ENCODE measurements at places on chromosomes 5 and 9.

GRCh38 chr5:149730620-149731331, 666 bp downstream of the PPARGC1B start:
- peak; percentile 88 for DNase-seq

GRCh38 chr9:88953381-88954029, 37.8 kb upstream of the S1PR3 start:
- no peak for DNase-seq

GRCh38 chr5:131953969-131954368, 8.5 kb upstream of the MEIKIN start:
- DNase-seq = no peak

DNA sequence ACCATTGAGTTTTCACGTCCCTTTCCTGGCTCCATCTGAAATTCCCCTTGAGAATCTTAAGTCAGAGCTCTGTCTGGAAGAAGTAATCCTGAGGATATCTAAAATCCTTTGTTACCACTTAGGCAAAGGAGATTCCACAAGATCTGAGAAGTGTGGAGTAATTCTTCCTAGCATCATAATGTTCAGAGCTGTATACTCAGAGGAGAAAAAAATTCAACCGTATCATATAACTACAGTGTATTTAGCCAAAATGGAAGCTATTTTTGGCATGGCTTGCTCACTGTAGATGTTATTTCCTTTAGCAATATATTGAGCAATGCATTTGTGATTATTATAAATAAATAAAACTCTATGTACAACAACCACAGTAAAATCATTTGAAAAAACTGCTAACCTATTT, 1858.4 kb downstream of the EFNA5 start:
- DNase-seq = no peak

DNA sequence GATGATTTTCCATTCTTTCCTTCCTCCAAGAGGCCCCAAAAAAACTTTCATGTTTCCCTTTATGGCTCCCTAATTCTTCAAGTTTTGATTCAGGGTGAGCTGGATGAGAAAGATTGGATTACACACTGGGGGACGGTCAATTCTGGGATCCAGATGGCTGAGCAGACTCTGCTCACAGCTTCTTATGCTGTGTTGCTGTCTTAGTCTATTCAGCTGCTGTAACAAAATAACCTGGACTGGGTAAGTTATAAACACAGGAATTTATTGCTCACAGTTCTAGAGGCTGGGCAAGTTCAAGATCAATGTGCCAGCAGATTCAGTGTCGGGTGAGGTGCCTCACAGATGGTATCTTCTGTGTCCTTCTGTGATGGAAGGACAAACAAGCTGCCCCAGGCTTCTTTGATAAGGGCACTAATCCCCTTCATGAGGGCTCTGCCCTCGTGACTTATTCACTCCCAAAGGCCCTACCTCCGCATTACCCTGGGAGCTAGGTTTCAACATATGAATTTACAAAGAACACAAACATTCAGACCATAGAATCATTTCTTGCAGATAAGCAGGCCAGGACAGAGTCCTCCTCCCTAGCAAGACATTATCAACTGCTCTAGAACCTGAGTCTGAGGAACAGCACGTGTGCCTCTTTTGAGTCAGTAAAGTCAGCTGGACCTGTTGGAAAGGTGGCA, 23.1 kb upstream of the SMAD5 start:
- DNase-seq = no peak

DNA sequence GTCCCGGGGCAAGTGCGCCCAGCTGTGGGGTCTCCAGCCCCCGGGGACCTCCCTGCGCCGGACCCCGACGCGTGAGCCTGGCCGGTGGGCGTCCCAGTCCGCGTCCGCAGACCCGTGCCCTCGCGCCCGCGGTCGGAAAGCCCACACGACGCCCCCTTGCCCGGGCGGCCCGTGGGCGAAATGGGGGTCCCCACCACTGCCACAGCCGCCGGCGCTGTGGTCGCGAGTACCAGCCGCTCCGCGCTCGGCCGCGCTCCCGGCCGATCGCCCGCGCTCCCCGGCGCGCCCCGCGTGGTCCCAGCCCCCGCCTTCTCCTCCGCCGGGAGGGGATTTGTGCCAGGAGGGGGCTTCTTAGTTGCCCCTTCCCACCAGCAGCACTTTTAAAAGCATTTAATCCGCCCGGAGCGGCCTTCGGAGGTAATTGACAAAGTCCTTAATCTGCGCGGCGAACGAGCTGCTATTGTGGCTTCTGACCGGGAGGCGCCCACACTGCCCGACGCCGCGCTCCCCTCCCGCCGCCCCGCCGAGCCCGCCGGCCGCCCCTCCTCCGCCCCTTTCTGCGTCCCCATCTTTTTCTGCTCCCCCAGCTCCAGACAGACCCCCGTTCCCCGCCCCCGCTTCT, 469 bp upstream of the FIBCD1 start:
- DNase-seq = no peak

- no peak for DNase-seq
Observed at GRCh38 chr9:133701981-133702797, 36.0 kb downstream of the SARDH start.

GRCh38 chr5:60330236-60330635, 369.7 kb downstream of the DEPDC1B start:
- DNase-seq = no peak

- no peak for DNase-seq
Observed at GRCh38 chr9:134186471-134187109, 22.2 kb upstream of the RNU6ATAC start.

DNA sequence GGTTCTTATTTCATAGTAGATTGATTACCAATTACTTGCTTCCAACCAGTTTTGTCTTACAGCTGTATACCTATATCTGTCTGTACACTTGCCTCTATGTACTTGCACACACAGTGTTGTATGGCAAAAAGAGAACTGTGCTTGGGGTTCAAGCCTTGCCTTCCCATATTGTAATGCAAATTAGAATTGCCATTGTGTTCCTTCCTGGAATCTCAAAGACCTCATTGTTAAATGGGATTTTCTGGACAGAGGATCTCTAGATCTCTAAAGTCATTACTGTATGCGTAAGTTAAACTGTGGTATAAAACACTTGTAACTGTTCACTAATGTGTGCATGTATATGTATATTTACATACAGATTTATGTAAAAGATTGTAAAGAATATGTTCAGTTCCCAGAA, 428.8 kb downstream of the CAAP1 start:
- no peak for DNase-seq

DNA sequence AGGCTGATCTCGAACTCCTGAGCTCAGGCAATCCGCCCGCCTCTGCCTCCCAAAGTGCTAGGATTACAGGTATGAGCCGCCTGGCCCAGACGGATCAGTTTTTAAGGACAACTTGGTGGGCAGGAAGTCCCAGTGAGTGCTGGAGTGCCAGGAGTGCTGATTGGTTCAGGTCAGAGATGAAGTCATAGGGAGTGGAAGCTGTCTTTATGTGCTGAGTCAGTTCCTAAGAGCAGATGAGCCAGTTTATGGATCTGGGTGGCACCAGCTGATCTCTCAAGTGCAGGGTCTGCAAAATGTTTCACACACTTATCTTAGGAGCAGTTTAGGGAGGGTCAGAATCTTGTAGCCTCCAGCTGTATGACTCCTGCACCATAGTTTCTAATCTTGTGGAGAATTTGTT, 292.1 kb upstream of the ELAVL2 start:
- no peak for DNase-seq

DNA sequence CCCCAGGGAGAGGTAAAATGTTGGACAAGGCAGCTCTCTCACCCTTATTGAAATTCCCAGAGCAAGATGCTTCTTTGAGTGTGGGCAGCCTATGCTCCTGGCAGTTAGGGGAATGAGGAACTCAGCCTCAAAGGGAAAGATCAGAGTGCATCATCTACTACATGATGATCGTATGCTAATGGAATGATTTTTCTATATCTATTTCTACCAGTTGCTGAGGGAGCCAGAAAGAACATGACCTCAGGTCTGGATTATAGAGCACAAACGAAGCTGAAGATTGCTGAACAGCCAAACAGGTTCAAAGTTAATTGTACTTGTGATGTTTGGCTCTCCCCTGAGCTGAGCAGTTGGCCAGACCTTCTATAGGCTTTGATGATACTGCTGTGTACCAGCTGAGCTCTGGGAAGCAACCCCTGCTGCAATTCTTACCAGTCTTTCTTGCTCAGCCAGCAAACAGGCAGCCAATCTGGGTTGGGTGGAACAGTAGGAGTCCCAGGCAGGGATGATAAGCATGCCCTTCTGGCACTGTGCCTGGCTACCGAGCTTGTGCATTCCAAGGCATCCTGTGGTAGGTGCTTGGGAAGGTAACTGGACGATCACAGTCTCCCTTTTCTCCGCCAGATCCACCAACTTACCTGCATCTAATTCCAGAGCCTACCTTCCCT, 10.3 kb upstream of the FBXL7 start:
- no peak for DNase-seq

- no peak for DNase-seq
Observed at GRCh38 chr9:7912037-7912535, 112.5 kb upstream of the DMAC1 start.

GRCh38 chr5:143946837-143947236, 134.9 kb downstream of the HMHB1 start:
- no peak for DNase-seq
